Dermis blood vessel endothelial cell (primary cell): ENCODE measurements at places on chromosomes 13 and 19. TPM values are rescaled to one million over a fixed set of nuclear protein-coding genes. Genes with fewer than 3 reads are reported as not detected.

The FPR3 gene
- total RNA-seq, result not detected in 2 replicates

The PLIN5 gene
- total RNA-seq, result 4.7 and 11.7 TPM in 2 replicates

The SNRPD2 gene
- 218 and 295 TPM in 2 replicates for total RNA-seq

The BEST2 gene
- not detected in 2 replicates for total RNA-seq

The POU2F2 gene
- 0.17 and 0.56 TPM in 2 replicates for total RNA-seq

The OR7C1 gene
- total RNA-seq, result not detected in 2 replicates

The KLK15 gene
- total RNA-seq, result not detected in 2 replicates

The LILRA1 gene
- total RNA-seq, result not detected in 2 replicates

The TTC9B gene
- not detected in 2 replicates for total RNA-seq

The SELENOV gene
- not detected in 2 replicates for total RNA-seq

The SH2D3A gene
- 6.0 and 6.3 TPM in 2 replicates for total RNA-seq

The OXGR1 gene
- not detected in 2 replicates for total RNA-seq

The ZNF837 gene
- 3.5 and 4.1 TPM in 2 replicates for total RNA-seq

The PRR20D gene
- not detected in 2 replicates for total RNA-seq

The KCNC3 gene
- 0.51 TPM in 2 replicates for total RNA-seq

The FUT1 gene
- total RNA-seq, result 8.1 and 10.9 TPM in 2 replicates

The LYPD3 gene
- 0.17 and 0.33 TPM in 2 replicates for total RNA-seq

The LIM2 gene
- total RNA-seq, result not detected in 2 replicates

The SYNGR4 gene
- total RNA-seq, result not detected in 2 replicates

The FSD1 gene
- 7.0 and 11.0 TPM in 2 replicates for total RNA-seq

The GPR18 gene
- total RNA-seq, result not detected in 2 replicates
